Prostate gland (tissue), 2 donors: ENCODE measurements at places on chromosomes 16 and 17. TPM values are rescaled to one million over a fixed set of nuclear protein-coding genes. Genes with fewer than 3 reads are reported as not detected.
A peak's percentile ranks its signal among the peaks of the same experiment; 100 is the strongest.

GRCh38 chr16:58847902-58848661, 114.0 kb upstream of the GOT2 start:
- no peaks in the 10 kb centered on the region for H3K27me3 ChIP-seq
- H3K27ac ChIP-seq, result no peak overlapping the region
- H3K36me3 ChIP-seq, result no peaks in the 10 kb centered on the region
- no peak overlapping the region for H3K4me3 ChIP-seq
- DNase-seq, result no peak
- no peaks in the 10 kb centered on the region for H3K4me1 ChIP-seq

DNA sequence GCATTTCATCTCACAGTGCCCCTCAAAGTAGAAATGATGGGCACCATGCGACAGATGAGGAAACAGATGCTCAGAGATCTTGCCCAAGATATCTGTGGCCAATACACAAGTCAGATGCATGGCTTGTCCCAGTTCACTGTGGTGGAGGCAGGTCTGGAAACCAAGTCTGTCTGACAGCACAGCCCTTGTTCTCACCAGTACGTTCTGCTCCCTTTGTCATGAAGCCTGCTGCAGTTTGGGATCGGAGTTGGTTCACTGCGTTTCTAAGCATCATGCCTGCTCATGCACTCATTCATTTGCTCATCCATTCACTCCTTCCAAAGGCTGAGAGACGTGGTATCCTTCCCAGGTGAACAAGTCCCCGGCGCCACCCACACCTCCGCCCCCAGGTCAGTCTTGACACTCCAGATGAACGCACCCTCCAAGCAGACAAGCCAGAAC, 27.2 kb upstream of the MEAK7 start:
- H3K4me3 ChIP-seq, result no peak overlapping the region
- peak overlapping the region; percentile 59 for H3K27ac ChIP-seq
- no peak for DNase-seq
- H3K36me3 ChIP-seq, result no peaks in the 10 kb centered on the region

DNA sequence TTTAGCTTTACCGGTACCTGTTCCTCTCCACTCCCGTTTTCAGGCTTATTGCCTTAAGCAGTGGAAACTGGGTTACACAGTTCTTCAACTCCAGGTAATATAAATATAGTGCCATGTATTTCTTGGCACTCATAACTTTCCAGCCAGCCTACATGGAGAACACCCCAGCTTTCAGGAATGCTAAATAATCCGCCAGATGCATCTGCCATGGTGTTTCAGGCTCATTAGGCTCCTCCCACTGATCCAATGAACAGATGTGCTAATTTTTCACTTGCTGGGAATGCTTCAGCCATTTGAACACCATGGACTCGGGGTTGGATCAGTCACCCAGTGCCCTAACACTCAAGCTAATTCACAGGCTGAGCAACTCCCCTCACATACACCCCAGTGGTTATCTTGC, 4.6 kb downstream of the ANKFN1 start:
- H3K36me3 ChIP-seq, result no peaks in the 10 kb centered on the region
- no peak overlapping the region for H3K27ac ChIP-seq
- H3K4me1 ChIP-seq, result peaks cover 3% of the 10 kb centered on the region
- H3K4me3 ChIP-seq, result no peak overlapping the region
- H3K27me3 ChIP-seq, result no peaks in the 10 kb centered on the region

DNA sequence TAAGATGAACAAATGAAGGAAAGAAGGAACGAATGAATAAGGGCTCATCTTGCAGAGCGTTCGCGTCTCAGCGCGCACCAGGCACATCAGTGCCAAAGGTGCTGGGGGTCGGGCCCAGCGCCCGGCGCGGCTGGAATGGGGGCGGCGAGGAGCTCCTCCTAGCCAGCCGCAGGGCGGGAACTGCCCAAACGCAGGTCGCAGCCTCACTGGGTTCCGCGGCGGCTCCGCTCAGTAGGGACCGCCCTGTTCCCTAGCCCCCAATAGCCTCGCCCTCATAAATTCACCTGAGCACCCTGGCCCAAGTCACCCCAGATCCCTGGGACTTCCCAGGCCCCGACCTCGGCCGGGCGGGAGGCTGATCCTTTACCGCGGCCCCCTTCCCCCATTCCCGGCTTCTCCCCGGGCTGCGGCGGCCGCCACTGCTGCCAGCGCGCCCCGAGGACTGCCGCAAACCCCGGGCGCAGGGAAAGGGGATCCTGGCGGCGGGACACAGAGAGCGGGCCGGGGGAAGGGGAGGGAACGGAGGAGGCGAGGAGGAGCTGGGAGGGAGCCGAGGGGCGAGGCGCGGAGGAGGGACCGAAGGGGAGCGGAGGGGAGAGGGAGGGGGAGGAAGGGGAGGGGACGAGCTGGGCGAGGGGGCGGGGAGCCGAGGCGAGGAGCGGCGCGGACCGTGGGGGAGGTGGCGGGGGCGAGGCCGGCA, 377 bp upstream of the CRHR1 start:
- no peaks in the 10 kb centered on the region for H3K27me3 ChIP-seq
- DNase-seq, result peak; percentile 12
- H3K36me3 ChIP-seq, result no peaks in the 10 kb centered on the region
- H3K27ac ChIP-seq, result no peak overlapping the region

DNA sequence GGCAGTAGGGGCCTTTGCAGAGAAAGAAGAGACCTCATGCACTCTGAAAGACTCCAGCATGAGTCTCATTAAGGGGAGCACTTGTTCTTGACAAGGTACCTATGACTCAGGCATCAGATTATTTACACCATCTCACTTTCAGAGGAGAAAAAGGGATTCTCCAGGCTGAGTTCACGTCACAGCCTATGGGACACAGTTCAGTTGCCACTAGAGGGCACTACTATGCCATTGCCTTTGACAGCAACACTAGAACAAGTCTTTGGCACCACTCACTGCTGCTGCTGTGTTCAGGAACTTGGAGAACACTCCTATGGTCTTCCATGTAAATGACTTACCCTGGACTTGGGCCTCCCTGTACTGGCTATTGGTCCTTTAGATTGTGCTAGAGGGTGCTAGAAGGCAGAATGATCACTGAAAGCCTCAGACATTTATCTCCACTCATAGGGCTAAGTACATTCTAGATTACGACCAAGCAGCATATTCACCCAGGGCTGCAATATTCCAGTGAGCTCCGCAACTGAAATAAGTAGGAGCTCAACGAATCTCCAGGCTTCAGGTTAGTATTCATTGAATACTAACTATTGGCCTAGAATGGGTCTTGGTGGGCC, 225.1 kb upstream of the CA10 start:
- H3K27ac ChIP-seq, result no peak overlapping the region
- no peaks in the 10 kb centered on the region for H3K4me1 ChIP-seq
- H3K36me3 ChIP-seq, result no peaks in the 10 kb centered on the region
- peak; percentile 70 for DNase-seq
- no peaks in the 10 kb centered on the region for H3K27me3 ChIP-seq
- no peak overlapping the region for H3K4me3 ChIP-seq

DNA sequence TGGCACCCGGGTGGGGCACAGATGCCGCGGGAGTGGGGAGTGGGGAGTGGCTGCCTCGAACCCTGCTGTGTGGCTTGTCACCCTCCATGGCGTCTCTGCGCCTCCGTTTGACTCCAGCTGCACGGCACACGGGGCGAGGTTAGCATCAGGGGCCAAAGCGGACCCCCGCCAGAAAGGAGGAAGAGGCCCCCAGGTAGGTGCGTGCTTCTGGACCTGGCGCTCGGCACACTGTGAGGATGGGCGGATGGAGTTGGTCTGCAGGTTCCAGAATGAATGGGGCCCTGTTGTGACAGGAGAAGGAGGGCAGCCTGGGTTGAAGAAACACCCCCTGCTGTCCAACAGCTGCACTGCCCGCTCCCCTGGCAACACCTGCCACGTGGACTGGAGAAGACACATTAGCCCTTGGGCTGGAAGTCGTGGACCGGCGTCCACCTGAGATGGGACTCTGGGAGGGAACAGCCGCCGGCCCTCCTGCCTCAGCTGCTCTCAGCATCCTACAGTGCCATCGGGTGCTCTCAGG, 9.4 kb upstream of the FASN start:
- H3K27ac ChIP-seq, result peak overlapping the region; percentile 99
- no peak overlapping the region for H3K4me3 ChIP-seq
- DNase-seq, result no peak
- no peaks in the 10 kb centered on the region for H3K27me3 ChIP-seq
- H3K36me3 ChIP-seq, result no peaks in the 10 kb centered on the region

DNA sequence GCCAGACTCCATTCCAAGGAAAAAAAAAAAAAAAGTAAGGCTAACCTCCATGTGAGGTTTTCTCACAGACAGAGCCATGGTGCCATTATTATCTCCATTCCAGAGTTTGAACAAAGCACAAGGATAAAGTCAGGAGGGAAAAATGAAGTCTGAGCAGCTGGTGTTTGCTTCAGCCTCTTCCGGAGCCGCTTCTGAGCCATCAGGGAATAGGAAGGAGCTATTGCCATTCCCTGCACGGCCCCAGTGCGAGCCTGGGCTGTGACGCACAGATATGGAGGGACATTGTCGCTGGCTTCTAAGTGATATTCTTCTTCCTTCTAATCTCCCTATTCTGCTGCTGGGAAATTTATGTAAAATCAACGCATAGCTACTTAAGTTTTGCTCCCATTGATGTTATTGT, 69.5 kb upstream of the PIRT start:
- no peaks in the 10 kb centered on the region for H3K4me1 ChIP-seq
- DNase-seq, result no peak
- H3K4me3 ChIP-seq, result no peak overlapping the region

DNA sequence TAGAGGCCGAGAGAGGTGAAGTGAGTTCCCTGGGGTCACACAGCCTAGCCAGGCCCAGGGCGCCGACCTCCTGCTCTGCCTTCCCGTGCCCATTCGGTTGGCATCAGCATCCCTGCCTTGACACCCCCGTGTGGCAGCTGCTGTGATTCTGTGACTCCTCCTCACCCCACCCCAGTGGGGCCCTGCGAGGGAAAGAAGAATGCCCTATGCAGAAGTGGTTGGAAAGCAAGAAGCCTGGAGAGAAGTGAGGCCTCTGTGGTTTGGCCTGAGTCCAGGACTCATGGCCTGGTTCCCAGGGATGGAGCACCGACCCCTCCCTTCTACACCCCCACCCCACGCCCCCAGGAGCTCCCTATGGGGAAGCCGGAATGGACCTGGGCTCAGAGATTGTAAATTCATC, 296.2 kb downstream of the SEC14L1 start:
- DNase-seq, result no peak
- H3K4me1 ChIP-seq, result peaks cover 23% of the 10 kb centered on the region
- peak overlapping the region; percentile 36 for H3K27ac ChIP-seq
- no peaks in the 10 kb centered on the region for H3K36me3 ChIP-seq
- H3K27me3 ChIP-seq, result no peaks in the 10 kb centered on the region

- no peak for DNase-seq
- H3K27ac ChIP-seq, result no peak overlapping the region
- H3K4me3 ChIP-seq, result no peak overlapping the region
- H3K27me3 ChIP-seq, result no peaks in the 10 kb centered on the region
These were observed 694.4 kb downstream of the MAF start for GRCh38 chr16:78906135-78906534.

- no peaks in the 10 kb centered on the region for H3K4me1 ChIP-seq
- H3K36me3 ChIP-seq, result no peaks in the 10 kb centered on the region
- peak; percentile 71 for DNase-seq
- H3K4me3 ChIP-seq, result no peak overlapping the region
- peaks cover 2% of the 10 kb centered on the region for H3K27me3 ChIP-seq
These were observed 83.5 kb downstream of the ADCY9 start for GRCh38 chr16:4032768-4033167.

- no peak for DNase-seq
- H3K4me1 ChIP-seq, result peaks cover 6% of the 10 kb centered on the region
- no peaks in the 10 kb centered on the region for H3K27me3 ChIP-seq
- H3K27ac ChIP-seq, result no peak overlapping the region
- H3K36me3 ChIP-seq, result peaks cover 4% of the 10 kb centered on the region
- H3K4me3 ChIP-seq, result no peak overlapping the region
These were observed 3.2 kb downstream of the SPG7 start for GRCh38 chr16:89511374-89511773.

DNA sequence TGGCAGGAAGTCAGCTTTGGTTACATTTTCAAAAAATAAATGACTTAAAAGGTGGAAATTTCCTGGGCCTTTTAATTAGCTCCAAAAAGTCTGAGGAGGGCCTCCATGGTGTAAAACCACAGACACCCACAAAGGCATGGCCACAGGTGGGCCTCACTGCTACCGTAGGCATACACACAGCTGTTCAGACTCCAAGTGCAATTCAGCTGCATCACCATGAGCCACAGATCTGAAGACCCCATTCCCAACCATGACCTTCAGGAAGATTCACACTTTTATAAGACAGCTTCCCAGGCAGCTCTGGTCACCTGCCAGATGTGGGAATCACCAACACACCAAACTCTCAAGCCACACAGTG, 20.6 kb downstream of the CSNK2A2 start:
- no peak overlapping the region for H3K27ac ChIP-seq
- no peak overlapping the region for H3K4me3 ChIP-seq
- no peaks in the 10 kb centered on the region for H3K27me3 ChIP-seq
- no peaks in the 10 kb centered on the region for H3K4me1 ChIP-seq
- H3K36me3 ChIP-seq, result no peaks in the 10 kb centered on the region

- no peak overlapping the region for H3K27ac ChIP-seq
- no peak for DNase-seq
- H3K36me3 ChIP-seq, result no peaks in the 10 kb centered on the region
- no peaks in the 10 kb centered on the region for H3K4me1 ChIP-seq
- no peaks in the 10 kb centered on the region for H3K27me3 ChIP-seq
These were observed 52.1 kb upstream of the TNRC6A start for GRCh38 chr16:24677388-24677787.

DNA sequence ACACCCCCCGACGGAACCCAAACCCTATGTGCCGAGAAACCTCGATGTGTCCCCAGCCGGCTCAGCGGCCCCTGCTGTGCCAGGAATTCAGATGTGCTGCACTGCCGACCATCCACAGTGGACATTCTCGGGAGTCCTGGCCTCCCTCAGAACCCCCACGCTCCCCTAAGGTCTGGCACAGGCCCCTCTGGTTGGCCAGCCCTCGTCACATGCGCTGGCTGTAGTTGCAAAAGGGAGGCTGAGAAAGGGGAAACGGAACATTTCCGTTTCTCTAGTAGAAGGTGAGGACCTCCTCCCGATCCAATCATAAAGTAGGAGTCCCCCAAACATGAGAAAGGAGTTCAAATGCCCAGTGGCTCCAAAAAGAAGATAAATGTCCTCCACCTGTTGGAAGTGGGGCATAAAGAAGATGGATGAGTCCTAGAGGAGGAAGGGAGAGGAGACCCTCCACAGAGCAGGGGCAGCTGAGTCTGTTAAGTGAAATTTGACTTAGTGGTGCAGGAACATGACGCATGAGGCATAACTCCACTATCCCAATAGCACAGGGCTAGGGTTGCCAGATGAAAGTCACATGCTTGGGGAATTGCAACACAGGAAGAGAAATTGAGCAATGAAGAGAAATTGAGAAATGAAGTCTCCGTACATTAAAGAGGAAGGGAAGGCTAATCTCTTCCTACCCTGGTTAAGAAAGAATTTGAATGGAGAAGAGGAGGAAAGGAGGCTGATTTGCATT, 49.3 kb upstream of the WSB1 start:
- peaks cover 7% of the 10 kb centered on the region for H3K4me1 ChIP-seq
- H3K27me3 ChIP-seq, result no peaks in the 10 kb centered on the region
- H3K4me3 ChIP-seq, result no peak overlapping the region
- H3K36me3 ChIP-seq, result no peaks in the 10 kb centered on the region
- peak; percentile 78 for DNase-seq

The HSD3B7 gene
- total RNA-seq, result 10.7 TPM

The PHB1 gene
- total RNA-seq, result 135 TPM

The EVPL gene
- total RNA-seq, result 29.1 TPM

The PLCD3 gene
- total RNA-seq, result 34.7 TPM

The CHST4 gene
- 1.2 TPM for total RNA-seq
